Erythroblast (primary cell): ENCODE measurements at places on chromosomes 1 and 21.
A peak's percentile ranks its signal among the peaks of the same experiment; 100 is the strongest.

DNA sequence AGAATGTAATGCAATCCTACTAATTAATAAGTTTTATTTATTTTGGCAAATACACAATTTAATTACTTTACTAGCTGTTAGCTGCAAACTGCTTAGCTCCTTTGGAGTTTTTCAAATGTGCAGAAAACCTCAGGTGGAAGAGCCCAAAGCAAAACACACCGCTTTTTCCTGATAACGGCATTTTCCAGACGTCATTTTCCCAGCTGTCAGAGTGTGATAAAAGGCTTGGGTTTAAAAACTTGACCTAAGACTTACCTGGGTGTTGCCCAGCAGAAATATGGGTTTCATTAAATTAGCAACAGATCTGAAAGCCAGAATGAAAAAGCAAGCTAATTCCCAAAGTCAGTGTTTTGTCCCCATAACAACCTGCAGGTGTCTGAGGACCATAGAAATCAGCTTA is 204.0 kb upstream of the HMCN1 start:
- DNase-seq, result peak; percentile 39

- DNase-seq, result peak; percentile 72
Observed at GRCh38 chr1:47226839-47227215, 5.2 kb downstream of the TAL1 start.

GRCh38 chr1:64581135-64581842 is 111.4 kb downstream of the CACHD1 start:
- no peak for DNase-seq

GRCh38 chr1:10108948-10109708 is 76.4 kb downstream of the UBE4B start:
- DNase-seq, result no peak

- no peak for DNase-seq
Observed at GRCh38 chr21:44994695-44995342, 55.0 kb downstream of the SLX9 start.

- DNase-seq, result no peak
Observed at GRCh38 chr1:57255945-57256344, 167.9 kb downstream of the DAB1 start.

- DNase-seq, result no peak
Observed at GRCh38 chr1:16173447-16174260, 17.8 kb upstream of the EPHA2 start.

- DNase-seq, result no peak
Observed at GRCh38 chr1:207240325-207241101, 81.0 kb upstream of the CD55 start.

DNA sequence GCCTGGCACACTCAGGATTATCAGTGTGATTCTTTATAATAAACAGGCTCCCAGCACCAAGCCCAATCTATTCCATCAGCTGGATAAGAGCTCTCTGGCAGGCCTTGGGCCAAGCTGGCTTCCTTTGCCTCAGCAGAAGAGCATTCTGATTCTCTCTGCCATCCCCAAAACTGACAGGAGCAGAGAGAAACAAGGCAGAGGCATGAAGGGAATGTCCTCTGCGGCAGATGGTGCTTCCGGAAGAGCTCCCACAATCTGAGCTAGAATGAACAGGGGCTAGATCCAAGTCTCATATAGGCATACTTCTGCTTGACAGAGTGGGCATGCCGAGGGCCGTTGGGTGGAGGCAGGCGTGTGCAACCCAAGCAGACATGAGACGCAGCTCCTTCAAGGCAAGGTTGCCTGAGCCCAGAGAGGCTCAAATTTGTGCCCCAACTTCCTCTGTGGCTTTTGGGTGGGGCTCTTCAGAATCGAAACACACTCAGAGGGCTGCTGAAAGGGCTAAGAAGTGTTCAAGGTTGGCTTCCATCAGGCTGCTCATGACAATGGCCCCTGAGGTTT is 4.0 kb downstream of the CAPN2 start:
- no peak for DNase-seq

- DNase-seq, result peak; percentile 97
Observed at GRCh38 chr1:61253059-61253735, 170.8 kb downstream of the NFIA start.

GRCh38 chr1:2520206-2520605 is 6.2 kb downstream of the PANK4 start:
- no peak for DNase-seq

GRCh38 chr1:24847995-24848881 is 81.8 kb downstream of the RUNX3 start:
- DNase-seq, result peak; percentile 95

DNA sequence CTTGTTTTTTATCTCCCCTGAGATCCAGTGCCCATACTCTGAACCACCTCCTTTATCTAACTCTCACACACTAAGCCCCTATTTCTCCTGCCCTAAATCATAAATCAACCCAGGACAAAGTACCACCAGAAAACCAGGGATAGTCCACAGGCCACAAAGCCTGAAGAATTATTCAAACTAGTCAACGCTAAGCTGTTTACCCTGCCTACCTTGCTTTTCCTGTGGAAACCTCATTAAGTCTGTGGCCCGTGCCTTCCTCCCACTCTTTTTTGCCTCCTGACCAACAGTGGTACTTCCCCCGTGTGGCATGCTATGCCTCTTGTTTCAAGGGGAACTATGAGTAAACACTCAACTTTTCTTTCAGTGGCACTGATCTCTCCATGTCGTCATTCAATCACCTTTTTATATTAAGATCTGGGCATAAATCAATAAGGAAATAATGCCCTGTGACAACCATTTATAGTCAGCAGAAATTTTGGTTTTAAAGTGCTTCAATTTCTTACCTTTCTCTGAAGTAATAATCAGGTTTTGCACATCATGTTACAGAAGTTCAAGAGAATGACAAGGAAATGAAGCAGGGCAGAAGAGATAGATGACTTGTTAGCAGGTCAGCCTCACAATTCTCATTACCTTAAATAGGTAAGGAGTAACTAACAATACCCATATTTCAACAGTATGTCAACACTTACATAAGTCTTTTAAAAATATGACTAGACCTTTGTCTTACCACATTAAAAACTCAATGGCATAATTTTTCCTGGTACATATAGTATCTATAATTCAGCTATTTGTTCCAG is 32.1 kb downstream of the EYA3 start:
- peak; percentile 56 for DNase-seq

DNA sequence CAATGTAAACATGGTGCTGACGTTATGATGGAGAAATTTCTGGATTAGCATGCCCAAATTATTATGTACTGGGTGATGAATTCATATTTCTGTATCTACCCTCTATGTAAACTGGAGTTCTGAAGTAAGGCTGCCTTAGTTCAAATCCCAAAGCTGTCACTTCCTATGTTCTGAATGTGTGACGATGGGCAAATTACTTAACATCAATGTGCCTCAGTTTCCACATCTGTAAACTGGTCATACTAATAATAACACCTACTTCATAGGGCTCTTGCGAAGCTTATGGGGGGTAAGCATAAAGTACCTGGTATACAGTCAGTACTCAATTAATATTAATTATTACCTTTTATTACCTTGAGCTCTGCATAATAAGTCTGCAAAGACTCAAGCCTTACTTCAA is 45.6 kb downstream of the SLC30A10 start:
- DNase-seq, result no peak

- no peak for DNase-seq
Observed at GRCh38 chr1:45409276-45409675, 69.0 kb upstream of the MUTYH start.

- DNase-seq, result no peak
Observed at GRCh38 chr1:57350610-57351009, 73.2 kb downstream of the DAB1 start.

- no peak for DNase-seq
Observed at GRCh38 chr1:226482975-226483700, 65.4 kb upstream of the STUM start.

DNA sequence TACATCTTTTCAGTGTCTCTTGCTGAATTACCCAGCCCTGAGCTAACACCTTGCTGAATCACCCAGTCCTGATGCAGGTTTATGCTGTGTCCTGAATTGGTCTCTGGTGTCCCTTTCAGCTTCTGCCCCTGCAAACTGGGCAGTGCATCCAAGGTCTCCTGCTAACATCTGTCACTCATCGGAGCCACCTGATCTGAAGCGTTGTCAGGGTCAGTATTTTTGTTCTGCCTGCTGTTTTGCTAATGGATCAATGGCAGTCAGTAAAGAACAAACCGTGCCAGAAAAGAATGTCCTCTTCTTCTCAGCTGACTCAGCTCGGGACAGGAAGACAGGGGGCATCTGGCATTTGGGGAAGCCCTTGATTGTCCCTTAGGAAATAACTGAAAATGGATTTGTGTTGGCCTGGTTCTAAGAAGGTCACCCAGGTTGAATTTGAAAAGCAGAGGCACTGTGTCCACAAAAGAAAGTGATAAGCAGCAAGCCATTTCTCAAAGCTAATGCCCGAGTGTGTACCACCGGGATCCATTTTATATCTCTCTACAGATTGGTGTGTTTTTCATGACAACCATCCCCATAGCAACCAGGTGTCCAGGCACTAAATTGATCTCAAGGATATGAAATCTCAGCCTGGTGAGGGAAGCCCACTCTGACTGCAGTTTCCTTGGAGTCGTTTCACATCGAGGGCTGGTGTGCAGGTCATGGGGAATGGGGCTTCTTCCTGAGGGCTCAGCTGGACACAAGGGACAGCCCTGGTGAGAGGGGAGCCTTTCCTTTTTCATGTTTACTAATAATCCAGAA is 109.7 kb upstream of the IRF2BP2 start:
- DNase-seq, result no peak

DNA sequence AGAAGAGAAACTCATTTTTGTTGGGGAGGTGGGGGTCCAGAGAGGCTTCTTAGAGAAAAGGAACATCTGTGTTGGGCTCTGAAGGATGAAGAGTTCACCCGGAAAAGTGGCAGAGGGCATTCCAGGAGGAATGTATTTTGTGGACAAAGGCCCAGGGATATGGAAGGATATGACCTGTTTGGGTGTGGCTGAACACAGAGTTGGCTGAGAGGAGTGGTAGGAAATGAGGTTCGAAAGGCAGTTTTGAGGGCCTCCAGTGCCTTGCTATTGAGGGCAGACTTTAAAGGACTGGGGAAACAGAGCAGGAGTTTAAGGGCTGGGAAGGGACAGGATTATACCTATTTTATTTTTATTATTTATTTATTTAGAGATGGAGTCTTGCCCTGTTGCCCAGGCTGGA is 27.3 kb upstream of the WASF2 start:
- DNase-seq, result no peak
